IMR-90 (cell line): ENCODE measurements at places on chromosomes 11 and 22. TPM values are rescaled to one million over a fixed set of nuclear protein-coding genes. Genes with fewer than 3 reads are reported as not detected.
A peak's percentile ranks its signal among the peaks of the same experiment; 100 is the strongest.

GRCh38 chr11:115930886-115931547, 426.8 kb upstream of the CADM1 start:
- no peak for DNase-seq

DNA sequence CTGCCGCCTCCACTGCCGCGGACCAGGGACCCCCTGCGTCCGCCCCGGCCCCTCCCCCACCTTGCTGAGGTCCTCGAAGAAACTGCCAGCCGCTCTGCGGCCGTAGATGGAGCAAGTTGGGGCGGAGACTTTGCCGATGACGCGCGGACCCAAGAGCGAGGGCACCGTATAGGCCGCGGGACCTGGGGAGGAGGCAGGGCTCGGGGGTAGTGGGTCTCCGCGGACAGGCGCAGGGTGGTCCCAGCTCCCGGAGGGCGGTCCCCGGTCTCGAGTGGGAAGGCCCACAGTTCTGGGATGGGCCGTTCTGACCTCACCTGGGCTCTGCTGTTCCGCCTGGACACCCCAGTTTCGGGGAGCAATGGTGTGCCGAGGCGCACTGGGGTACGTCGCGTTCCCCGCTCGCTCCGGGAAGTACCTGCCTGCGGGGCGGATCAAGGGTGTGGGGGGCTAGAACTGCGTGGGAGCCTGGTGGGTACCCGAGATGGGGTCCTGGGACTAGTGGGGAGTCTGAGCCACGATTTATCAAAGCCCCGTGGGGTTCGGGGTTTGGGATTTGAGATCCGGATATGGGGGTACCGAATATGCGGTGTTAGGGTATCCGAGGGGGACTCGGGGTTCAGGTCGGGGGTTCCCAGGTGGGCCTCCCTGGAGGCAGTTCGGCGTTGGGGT, 1.2 kb upstream of the TYMP start:
- DNase-seq, result peak; percentile 63

DNA sequence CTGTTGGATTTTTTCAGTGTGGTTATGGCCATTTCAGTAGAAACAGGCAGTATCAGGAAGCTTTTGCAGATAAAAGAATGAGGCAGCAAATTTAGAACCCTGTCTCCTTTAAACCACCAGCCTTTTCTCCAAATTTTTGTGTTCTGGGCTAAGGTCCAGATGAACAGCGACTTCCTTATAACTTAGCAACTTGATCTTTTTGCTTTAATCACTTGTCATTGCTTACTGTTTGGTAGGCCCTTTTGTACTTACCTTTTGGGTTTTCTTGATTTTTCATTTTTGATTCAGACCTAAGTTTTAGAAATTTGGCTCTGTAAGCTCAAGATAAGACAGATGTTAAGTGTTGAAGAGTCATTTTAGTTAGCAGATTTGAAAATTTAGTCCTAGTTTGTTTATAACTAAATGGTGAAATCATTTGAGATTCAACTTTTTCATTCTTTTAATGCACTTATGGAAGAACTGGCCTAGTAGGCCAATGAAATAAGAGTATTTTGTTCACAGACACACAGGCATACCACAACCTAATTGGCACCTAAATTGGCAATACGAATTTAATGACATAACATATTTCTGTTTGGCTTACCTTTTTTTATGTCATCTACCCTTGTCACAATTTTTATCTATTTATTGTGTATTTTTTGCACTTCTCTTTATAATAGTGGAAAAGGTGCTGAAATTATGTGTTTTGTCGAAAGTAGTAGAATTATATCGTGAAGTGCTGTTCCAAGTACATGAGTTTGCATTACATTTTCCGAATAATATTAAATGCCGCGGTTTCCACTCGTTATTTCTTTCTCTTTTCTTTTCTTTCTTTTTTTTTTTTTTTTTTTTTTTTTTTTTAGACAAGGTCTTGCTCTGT, 2.1 kb downstream of the RTN3 start:
- peak; percentile 53 for DNase-seq

- DNase-seq, result no peak
These were observed 5.0 kb downstream of the CCND1 start for GRCh38 chr11:69645801-69646492.

GRCh38 chr11:83195143-83195466, 1.6 kb downstream of the ANKRD42 start:
- peak; percentile 1 for DNase-seq

GRCh38 chr11:14974515-14975251, 2.5 kb upstream of the CALCA start:
- DNase-seq, result peak; percentile 20

DNA sequence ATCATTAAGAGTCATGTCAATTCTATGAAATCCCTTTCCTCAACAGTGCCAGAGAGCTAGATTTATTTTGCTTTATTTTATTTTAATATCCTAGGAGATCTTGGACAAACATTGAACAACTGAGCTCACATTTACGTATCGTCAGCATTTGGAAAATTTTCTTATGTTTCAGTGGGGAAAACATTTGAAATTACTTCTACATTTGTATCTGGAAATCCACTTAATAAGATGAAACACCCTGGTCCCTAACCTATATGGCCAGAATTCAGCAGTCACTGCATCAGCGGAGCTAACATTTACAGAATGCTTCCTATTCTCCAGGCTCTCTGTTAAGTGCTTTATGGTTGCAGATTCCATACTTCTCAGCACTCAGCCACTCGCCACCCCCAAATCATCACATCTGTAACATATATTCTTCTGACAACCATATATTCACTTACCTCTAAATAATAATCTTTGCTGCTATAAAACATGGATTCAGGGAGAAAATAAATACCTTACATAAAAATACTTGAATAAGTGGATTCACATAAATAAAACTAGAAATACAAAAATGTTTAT, 773.9 kb downstream of the JRKL start:
- no peak for DNase-seq

DNA sequence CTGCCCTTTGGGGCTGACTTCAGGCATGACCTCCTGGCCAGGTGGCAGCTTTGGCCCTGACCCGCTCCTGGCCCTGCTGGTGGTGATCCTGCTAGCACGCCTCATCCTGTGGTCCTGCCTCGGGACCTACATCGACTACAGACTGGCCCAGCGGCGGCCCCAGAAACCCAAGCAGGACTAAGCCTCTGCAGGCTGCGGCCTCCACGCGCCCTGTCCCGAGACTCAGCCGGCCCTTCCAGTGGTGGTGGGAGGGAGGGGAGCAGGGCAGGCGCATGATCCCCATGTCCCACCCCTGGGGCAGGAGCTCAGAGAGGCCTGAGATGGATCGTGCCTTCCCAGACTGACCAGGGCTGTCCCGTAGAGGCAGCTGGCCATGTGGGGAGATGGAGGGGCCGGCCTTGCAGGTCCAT, 2.1 kb downstream of the SMIM38 start:
- DNase-seq, result no peak

DNA sequence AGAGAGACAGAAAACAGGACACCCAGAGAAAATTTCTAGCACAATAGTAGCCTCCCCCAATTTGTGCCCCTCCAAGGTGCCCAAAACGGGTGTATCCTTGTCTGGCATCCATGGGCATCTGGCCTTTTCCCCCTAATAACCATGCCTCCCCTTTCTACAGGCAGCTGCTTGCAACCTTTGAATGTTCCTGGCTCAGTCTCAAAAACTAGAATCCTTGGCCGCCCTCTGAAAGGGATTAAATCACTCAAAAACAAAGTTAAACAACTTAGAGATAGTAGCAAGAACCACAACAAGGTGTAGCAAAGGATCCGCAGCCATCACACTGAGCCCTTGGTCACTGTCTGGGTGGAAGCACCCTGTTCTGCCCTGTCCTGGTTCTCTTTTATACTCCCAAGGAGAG, 105.6 kb downstream of the MN1 start:
- DNase-seq, result no peak

- no peak for DNase-seq
These were observed 5.8 kb downstream of the NXF1 start for GRCh38 chr11:62799486-62799885.

DNA sequence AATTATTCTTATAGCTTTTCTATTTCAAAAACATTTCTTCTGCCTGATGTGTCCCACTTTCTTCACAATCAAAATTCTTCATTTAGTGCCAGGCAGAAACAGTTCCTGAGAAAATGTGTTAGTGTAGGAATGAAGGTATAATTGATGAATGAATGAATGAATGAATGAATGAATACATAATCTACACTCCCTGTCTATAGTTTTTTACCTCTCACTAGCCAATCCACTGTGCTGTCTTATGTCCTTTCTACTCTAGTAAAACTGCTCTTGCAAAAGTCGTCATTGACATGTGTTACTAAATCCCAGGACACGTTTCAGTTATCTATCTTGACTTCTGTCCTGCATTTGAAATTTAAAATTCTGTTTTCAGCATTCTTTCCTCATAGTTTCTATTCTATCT, 42.9 kb downstream of the CHORDC1 start:
- no peak for DNase-seq

DNA sequence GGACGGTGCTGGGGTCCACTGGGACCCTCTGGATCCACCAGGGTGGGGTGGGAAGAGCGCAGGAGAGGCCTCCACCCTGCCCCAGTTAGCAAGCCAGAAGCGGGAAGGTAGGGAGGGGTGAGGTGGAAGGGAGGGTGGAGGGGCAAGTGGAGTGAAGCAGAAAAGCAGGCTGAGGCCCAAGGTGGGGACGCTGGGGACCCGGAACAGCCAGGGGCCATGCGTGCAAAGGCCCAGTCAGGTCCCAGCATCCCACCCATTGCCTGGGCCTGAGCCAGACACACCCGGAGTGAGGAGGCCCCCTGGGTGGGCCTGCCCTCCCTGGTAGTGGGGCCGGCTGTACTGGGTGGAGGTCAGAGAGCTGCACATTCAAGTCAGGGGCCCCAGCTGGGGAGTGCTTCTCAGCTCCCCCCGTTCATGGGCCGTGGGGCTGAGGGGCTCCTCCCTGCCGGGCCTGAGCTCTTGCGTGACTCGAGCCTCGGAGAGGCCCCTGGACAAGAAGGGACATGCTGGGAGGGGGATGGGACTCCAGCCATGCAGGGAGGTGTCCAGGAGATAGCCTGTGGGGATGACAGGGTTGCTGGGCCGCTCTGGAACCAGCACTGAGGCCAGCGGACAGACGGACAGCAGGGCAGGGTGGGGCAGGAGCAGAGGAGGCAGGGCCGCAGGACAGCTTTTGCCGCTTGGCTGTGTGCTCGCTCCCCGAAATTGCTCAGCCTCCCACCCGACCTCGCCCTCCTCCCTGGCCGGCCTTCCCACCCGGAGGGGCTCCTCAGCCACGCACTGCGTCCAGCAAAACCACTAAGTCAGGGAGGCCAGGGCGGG, 7.7 kb downstream of the TNNT3 start:
- no peak for DNase-seq

GRCh38 chr22:30002861-30003486, 77.3 kb upstream of the HORMAD2 start:
- DNase-seq, result no peak

DNA sequence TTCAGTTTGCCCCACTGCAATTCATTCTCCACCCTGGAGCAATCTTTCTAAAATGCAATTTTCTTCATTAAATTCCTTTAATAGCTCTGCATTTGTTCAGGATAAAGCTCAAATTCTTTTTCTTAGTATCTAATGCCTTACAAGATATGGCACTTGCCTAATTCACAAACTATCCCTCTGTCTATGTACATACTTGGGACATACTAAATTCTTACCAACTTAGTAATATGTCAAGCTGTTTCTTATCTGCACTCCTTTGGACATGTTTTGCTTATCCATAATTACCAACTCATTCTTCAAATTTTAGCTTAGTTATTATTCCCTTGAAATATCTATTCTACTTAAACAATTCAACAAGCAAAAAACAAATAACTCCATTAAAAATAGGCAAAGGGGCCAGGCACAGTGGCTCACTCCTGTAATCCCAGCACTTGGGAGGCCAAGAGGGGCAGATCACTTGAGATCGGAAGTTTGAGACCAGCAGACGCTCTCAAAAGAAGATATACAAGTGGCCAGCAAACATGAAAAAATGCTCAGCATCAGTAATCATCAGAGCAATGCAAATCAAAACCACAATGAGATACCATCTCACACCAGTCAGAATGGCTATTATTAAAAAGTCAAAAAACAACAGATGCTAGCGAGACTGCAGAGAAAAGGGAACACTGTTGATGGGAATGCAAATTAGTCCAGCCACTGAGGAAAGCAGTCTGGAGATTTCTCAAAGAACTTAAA, 96.9 kb downstream of the FAM76B start:
- DNase-seq, result peak; percentile 55

DNA sequence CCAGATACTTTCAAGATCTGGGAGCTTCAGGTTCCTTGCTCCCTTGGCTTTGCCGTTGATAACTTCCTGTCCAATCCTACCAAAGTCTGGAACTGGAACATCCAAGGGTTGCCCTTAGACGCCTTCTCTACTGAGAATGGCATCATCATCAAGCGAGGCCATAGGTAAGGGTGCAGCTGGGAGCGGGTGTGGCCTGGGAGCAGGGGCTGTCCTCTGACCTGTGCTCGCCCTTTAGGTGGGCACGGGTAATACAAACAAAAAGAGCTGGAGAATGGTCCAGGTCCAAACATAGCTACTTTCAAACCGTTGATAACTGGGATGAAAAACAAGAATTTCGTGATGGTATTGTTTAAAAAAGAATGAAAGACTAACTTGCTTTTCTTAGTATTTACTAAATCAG, 25.0 kb downstream of the CASP12 start:
- no peak for DNase-seq

- no peak for DNase-seq
These were observed 88.8 kb downstream of the CHST1 start for GRCh38 chr11:45576461-45577215.

DNA sequence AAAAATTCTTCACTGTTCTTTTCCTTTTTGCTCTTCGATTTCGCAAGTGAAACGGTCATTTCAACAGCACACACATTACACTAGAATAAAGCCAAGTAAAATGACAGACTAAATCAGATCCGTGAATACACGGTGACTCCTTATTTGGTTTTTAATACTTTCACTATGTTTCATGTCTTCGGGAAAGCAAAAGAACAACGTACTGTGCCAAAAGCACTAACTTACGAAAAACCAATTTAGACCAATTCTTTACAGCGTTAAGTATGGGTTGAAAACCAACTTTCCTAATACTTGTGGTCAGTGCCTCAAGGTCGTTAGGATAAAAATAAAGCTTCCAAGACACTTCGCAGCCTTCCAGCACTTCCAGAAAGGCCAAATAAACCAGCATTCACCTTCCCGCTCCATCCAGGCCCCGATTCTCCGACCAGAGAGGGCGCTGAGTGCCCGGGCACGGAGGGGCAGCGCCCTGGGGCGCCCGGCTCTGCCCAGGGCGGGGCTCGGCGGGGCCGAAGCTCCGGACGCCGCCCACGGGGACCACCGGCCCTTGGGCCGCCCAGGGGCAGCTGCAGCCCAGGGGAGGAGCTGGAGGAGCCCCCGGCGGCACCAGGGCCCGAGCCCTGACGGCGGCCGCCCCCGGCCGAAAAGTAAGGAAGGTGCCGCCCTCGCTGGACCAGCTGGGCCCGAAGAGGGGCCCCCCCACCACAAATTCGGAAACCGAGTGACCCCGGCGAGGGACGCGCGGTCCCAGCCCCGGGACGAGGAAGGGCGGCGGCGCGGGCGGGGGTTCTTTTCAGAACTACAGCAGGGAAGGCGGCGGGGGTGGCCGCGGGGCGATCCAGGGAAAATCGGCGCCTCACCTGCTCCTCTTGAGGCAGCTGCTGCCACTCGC, 499 bp downstream of the ATL3 start:
- peak; percentile 45 for DNase-seq

The GAL gene
- 0.28 TPM in 1 of 2 replicates, not detected in the other for total RNA-seq

The NAALADL1 gene
- 2.8 and 3.8 TPM in 2 replicates for total RNA-seq

The OR52N4 gene
- not detected in 2 replicates for total RNA-seq

The PNPLA5 gene
- total RNA-seq, result 0.18 TPM in 1 of 2 replicates, not detected in the other

The P2RY2 gene
- total RNA-seq, result not detected in 2 replicates

The ST13 gene
- total RNA-seq, result 228 and 235 TPM in 2 replicates

The NAP1L4 gene
- total RNA-seq, result 71.5 and 80.8 TPM in 2 replicates
